ENCODE measurements at places on chromosomes 1 and 21.

DNA sequence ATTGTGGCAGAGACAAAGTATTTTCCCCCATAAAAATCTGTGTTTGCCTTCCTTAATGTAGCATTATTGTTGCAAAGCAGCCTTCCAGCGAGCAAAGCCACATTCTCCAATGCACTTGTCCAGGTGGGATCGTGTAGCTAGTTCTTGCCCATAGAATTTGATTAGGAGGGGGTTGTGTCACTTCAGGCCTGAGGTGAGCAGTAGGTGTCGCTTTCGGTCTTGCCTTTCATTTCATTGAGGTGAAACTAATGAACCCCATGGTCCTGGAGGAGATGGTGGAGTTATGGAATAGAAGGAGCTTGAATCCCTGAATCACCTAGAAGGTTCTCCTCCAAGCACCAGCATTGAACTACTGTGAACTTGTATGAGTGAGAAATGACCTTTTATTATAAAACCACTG lies 318.9 kb upstream of the PBX1 start:
- DNase-seq = no peak

DNA sequence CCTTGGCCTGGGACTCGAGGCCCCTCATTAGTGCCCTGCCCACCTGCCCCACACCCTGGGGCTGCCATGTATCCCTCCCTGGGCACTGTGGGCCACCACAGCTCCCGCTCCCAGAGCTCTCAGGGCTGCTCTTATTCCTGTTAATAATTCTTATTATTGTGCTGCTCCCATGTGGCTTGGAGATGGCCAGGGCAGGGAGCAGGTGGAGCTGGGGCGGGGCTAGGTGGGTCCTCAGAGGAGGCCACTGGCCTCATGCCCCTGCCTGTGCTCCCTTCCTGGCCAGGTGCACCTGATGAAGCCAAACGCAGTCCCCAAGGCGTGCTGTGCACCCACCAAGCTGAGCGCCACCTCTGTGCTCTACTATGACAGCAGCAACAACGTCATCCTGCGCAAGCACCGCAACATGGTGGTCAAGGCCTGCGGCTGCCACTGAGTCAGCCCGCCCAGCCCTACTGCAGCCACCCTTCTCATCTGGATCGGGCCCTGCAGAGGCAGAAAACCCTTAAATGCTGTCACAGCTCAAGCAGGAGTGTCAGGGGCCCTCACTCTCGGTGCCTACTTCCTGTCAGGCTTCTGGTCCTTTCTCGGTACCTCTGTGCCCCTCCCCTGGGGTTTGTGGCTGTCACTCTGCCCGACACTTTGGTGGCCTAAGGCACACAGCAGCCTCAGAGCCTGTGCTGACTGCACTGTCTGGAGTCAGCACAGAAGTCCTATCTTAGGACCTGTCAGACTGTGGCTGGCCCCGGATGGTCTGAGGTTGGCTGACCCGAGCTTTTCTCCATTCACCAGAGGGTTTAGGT lies 34.1 kb downstream of the BMP8A start:
- no peak for DNase-seq

- DNase-seq = no peak
These were observed 82.9 kb downstream of the ITPKB start for GRCh38 chr1:226656201-226656600.

- no peak for DNase-seq
These were observed 7.9 kb downstream of the USP1 start for GRCh38 chr1:62444701-62445100.

GRCh38 chr1:245686006-245686405 lies 531.2 kb downstream of the KIF26B start:
- DNase-seq = no peak

DNA sequence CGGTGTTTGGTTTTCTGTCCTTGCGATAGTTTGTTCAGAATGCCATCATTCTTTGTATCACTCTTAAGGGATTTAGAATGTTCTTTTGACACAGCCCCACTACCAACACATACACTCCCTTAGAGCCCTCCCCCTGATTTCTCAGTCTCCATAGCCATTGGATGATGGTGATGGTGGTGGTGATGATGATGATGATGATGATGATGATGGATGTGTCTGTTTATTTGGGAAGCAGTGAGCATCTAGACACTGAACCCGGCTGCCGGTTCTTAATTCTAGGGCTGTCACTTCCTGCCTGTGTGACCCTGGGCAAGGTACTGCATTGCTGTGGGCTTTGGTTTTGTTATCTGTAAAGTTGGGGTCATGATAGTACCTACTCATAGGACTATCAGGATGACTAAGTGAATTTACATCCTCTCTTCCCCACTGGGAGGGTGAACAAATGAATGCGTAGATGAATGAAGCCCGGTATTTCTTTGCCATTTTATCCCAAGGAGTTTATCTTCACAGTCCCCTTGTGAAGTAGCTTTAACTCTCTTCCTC lies 100.7 kb downstream of the HUNK start:
- DNase-seq = no peak

DNA sequence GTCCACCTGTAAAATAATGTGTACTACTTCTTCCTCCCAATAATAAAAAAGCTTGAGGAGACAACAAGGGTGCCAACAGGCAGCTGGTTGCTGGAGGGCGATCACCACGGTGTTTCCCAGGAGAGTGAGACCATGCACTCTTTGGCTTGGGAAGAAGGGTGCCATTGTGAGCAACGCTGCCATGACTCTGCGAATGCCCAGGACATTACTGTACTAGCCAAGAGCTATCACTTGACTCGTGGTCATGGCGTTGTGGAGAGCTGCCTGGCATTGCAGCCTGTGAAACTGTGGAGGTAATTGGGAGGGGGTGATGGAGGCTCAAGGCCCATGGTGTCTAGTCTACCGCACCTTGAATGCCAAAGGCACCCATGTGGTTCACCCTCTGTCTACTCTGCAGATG lies 14.6 kb upstream of the PRMT2 start:
- DNase-seq = no peak

GRCh38 chr21:34018185-34018584 lies 55.2 kb upstream of the MRPS6 start:
- DNase-seq = no peak

DNA sequence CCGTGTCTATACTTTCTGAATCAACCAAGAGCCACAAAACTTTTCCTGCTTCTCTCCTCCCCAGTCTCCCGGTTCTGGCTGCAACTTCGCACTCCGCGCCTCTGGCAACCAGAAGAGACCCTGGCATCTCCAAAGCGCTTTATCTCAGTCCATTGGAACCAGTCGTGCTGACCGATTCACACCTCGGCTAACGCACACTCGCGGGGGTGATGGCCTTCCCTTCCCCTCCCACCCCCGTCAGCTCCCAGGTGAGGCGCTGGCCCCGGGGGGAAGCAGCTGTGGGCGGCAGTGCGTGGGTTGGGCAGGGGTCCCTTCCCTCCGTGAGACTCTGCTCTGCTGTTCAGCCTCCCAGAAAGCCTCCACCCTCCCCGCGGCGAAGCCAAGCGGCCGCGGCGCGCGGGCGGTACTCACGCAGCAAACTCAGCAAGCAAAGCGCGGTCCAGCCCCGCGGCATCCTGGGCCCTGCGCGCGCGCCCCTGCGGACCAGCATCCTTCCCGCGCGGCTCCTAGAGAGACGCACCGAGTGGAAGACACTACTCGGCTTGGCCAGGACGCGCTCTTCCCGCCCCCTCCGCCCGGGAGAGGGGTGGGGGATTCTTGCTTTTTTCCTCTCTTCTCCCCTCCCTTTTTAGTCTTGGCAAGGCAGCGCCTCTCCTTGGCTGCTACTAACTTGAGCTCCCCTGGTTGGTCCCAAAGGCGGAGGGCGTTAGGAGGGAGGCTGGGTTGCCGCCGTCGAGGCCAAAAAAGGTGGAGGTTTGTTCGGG lies at the start of gene CD34:
Gene CD34 (minus strand): TSS at position 535 of the 764 bp plus-strand sequence. CDS start 45 bp downstream, at position 490.
- DNase-seq = no peak

- DNase-seq = no peak
These were observed 293.3 kb downstream of the DISC1 start for GRCh38 chr1:231919886-231920285.

- DNase-seq = no peak
These were observed 196.1 kb upstream of the ESRRG start for GRCh38 chr1:216919060-216919970.

DNA sequence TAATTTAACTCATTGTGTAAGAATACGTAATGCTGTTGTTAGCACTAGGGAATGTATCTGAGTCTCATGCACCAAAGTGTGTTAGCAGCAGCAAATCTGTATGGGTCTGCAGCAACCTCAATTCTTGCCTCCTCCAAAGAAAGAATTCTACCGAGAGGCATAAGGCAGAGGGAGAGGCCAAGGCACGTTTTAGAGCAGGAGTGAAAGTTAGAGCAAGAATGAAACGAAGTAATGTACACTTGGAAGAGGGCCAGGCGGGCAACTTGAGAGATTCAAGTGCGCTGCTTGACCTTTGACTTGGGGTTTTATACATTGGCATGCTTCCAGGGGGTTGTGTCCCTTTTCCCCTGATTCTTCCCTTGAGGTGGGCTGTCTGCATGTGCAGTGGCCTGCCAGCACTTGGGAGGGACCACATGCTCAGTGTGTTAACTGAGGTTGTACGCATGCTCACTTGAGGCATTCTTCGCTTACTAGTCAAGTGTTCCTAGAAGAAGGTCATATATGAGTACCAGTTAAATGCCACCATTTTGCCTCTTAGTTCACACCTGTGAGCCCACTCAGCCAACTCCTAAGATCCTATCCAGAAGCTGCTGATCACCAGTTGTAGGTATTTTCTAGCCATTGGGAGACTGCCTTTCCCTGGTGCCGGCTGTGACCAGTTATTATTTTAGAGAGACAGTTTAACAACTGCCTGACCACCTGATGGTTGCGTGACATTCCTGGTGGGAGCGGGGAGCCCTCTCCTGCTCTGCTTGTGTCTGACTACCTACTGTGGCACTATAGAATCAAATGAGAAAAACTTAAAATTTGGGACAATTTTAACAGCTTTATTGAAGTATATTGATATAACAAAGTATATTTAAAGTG lies 2.7 kb upstream of the CNN3 start:
- DNase-seq = no peak

GRCh38 chr1:39332291-39332690 lies 127.8 kb downstream of the MACF1 start:
- DNase-seq = no peak

GRCh38 chr21:32162727-32163320 lies 116.0 kb downstream of the MIS18A start:
- no peak for DNase-seq

GRCh38 chr1:43316738-43317520 lies 16.1 kb downstream of the TIE1 start:
- DNase-seq = no peak

GRCh38 chr1:226226601-226227000 lies 3.1 kb downstream of the MIXL1 start:
- DNase-seq = no peak

- no peak for DNase-seq
These were observed 229.2 kb downstream of the PTGER3 start for GRCh38 chr1:70818401-70818800.

- no peak for DNase-seq
These were observed 239.8 kb upstream of the C1orf105 start for GRCh38 chr1:172180501-172181285.

DNA sequence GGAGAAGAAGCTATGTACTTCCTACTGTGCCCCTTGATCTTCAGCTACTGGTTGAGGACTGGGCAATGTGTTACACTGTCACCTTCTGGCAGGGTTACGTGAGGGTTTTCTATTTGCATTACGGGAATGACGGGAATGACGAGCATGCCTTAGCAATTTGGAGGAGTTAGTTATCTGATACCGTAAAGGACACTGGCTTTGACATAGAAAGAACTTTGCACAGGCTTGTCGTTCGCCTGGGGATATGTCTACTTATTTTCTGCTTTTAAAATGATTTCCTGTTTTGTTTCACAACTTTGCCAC lies 19.8 kb upstream of the ACBD6 start:
- no peak for DNase-seq

GRCh38 chr1:77590651-77591050 lies 91.8 kb downstream of the ZZZ3 start:
- DNase-seq = no peak

- no peak for DNase-seq
These were observed 18.0 kb upstream of the VSIG8 start for GRCh38 chr1:159880430-159880829.
